Right renal pelvis (tissue), 4 donors: ENCODE measurements at places on chromosomes 12 and 14. TPM values are rescaled to one million over a fixed set of nuclear protein-coding genes. Genes with fewer than 3 reads are reported as not detected.

Gene TTC6
- 0.66 TPM for polyA plus RNA-seq

Gene SAMD15
- 6.3 TPM for polyA plus RNA-seq

Gene FBRSL1
- polyA plus RNA-seq = 51.1 TPM

Gene SIX1
- 8.3 TPM for polyA plus RNA-seq

Gene HOXC4
- polyA plus RNA-seq = 42.7 TPM

Gene CLEC1A
- 3.7 TPM for polyA plus RNA-seq

Gene CLEC6A
- polyA plus RNA-seq = 0.18 TPM

Gene ADGRD1
- 14.9 TPM for polyA plus RNA-seq

Gene NPFF
- polyA plus RNA-seq = 0.64 TPM

Gene ITPK1
- 30.4 TPM for polyA plus RNA-seq

Gene ASCL1
- not detected for polyA plus RNA-seq

Gene GARIN6
- not detected for polyA plus RNA-seq

Gene PRH1
- 14.5 TPM for polyA plus RNA-seq

Gene SLC8A3
- polyA plus RNA-seq = 0.67 TPM

Gene PLD4
- polyA plus RNA-seq = 1.7 TPM

Gene CACNA2D4
- polyA plus RNA-seq = 3.0 TPM

Gene FOXG1
- polyA plus RNA-seq = 0.06 TPM

Gene IGFBP6
- polyA plus RNA-seq = 26.8 TPM

Gene NXPH4
- polyA plus RNA-seq = 3.6 TPM

Gene KRT3
- not detected for polyA plus RNA-seq

Gene NANOG
- 0.08 TPM for polyA plus RNA-seq

Gene SALL2
- 55.9 TPM for polyA plus RNA-seq

Gene RASAL1
- polyA plus RNA-seq = 7.7 TPM

Gene TPH2
- polyA plus RNA-seq = 0.23 TPM

Gene THTPA
- 17.2 TPM for polyA plus RNA-seq

Gene KRT78
- not detected for polyA plus RNA-seq

Gene GCH1
- polyA plus RNA-seq = 10.4 TPM

Gene TMEM30B
- polyA plus RNA-seq = 17.1 TPM

Gene C2CD5
- polyA plus RNA-seq = 67.0 TPM

Gene EML5
- polyA plus RNA-seq = 2.0 TPM
